ENCODE measurements at places on chromosomes 1 and 21.

DNA sequence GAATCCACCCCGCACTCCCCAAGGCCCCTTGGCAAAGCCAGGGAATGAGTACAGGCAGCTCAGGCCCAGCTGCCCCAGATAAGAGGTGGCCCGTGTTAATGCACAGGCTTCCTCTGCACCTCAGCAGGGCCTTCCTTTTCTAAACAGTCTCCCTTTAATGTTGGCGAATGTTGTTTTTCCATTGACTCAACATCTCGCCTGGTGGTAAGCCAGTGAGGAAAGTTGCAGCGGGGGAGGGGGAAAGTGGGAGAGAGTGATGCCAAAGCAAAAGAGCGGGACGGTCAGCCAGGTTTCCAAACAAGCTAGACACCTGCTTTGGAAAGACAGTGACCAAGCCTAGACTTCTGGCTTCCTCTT lies 10.3 kb upstream of the PROX1 start:
- no peak for DNase-seq

DNA sequence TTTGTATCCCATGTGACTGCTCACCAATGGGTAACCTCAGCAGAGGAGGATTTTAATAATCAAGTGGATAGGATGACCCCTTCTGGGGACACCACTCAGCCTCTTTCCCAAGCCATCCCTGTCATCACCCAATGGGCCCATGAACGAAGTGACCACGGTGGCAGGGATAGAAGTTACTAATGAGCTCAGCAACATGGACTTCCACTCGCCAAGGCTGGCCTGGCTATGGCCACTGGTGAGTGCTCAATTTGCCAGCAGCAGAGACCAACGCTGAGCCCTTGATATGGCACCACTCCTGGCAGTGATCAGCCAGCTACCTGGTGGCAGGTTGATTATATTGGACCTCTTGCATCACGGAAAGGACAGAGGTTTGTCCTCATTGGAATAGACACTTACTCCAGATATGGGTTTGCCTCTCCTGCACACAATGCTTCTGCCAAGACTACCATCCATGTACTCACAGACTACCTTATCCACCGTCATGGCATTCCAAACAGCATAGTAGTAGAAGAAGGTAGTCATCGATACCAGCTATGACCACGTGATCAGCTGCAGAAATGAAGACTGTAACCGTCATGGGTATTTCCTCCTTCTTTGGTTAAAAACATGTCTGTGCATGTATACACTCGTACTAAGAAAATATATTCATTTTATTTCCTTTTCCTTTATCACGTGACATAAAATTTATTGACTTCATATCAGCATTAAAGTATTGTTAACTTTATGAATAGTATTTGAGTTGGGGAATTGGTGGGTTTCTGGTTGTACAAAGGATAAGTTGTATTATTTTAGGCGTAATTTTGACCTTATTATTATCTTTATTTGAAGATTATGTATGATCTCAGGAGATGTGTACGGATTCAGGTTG lies 562.6 kb downstream of the PTPRU start:
- no peak for DNase-seq

- DNase-seq = no peak
Observed at GRCh38 chr1:104028416-104029035, 278.8 kb downstream of the AMY1C start.

GRCh38 chr1:90510143-90510542 lies 207.0 kb downstream of the BARHL2 start:
- DNase-seq = no peak

- no peak for DNase-seq
Observed at GRCh38 chr1:109271458-109271857, 11.5 kb downstream of the PSRC1 start.

GRCh38 chr1:213122514-213122929 lies 71.5 kb downstream of the RPS6KC1 start:
- DNase-seq = peak; percentile 53

GRCh38 chr1:53544728-53545515 lies 85.7 kb downstream of the DMRTB1 start:
- no peak for DNase-seq

DNA sequence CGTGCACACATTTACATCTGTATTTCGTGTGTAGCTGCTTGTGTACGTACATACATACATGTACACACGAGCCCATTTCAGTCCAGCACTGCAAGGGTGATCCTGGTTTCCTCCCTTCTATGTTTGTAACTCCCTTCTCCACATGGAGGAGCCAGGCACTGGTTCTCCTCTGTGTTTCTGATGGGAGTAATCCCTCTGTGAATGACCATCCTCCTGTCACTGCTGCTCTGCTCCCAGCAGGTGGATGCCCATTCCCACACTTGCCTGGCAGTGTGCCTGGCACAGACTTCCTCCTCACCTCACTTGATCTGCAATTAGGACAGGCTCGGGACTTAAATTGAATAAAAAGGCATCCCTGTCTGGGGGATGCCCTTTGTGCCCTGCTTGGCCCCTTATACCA lies 37.1 kb downstream of the TRAPPC10 start:
- DNase-seq = no peak

DNA sequence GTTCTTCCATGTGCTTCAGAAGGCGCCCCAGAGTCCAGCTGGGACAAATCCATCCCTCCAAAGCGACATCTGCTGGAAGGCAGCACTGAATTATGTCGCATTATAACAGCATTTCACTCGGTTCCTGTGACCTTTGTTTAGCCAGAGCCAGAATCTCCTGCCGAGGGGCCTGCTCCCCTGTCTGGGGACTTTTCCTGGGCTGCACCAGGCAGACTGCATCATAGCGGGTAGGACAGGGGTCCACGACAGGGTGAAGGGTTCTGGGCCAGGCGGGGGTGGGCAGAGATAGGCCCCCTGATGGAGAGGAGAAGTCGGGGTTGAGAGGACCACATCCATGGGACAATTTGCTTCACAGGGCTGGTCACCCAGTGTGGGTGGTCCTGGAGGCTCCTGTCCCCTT lies 276.9 kb downstream of the MATN1 start:
- DNase-seq = no peak

DNA sequence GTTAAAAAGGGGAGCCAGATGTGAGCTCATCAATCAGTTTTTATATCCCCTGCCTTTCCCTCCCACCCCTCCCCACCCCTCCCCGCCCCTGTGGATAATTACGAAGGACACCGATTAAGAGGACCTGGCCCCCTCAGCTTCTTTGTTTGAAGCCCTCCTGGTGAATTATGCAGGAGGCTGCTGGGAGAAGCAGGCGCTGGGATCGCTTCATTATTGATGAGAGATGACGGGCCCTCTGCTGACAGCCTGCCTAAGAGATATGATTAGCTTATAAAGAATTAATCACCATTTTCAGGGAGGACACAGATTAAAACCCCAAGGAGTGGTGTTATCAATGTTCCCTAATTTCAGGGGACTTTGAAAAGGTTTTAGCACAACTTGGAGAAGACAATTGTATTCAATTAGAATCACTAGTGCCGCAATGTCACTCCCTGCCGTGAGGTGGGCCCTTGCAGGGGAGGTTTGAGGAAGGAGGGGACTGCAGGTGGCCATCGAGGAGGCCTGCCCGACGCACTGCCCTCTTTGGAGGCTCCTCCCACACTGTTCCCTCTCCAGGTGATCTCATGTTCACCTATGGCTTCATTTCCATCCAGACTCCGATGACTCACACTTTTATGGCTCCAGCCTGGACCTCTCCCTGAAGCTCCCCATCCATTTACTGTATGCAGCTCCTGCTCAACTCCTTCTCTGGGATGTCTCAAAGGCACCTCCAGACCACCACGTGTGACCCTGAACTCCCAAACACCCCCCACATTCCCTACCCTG lies 67.0 kb upstream of the KLHDC7A start:
- DNase-seq = no peak

GRCh38 chr1:23423415-23424292 lies 894 bp downstream of the TCEA3 start:
- DNase-seq = no peak

GRCh38 chr1:179206812-179207211 lies 22.7 kb downstream of the ABL2 start:
- DNase-seq = no peak

- no peak for DNase-seq
Observed at GRCh38 chr1:87957331-87957730, 628.7 kb downstream of the LMO4 start.

DNA sequence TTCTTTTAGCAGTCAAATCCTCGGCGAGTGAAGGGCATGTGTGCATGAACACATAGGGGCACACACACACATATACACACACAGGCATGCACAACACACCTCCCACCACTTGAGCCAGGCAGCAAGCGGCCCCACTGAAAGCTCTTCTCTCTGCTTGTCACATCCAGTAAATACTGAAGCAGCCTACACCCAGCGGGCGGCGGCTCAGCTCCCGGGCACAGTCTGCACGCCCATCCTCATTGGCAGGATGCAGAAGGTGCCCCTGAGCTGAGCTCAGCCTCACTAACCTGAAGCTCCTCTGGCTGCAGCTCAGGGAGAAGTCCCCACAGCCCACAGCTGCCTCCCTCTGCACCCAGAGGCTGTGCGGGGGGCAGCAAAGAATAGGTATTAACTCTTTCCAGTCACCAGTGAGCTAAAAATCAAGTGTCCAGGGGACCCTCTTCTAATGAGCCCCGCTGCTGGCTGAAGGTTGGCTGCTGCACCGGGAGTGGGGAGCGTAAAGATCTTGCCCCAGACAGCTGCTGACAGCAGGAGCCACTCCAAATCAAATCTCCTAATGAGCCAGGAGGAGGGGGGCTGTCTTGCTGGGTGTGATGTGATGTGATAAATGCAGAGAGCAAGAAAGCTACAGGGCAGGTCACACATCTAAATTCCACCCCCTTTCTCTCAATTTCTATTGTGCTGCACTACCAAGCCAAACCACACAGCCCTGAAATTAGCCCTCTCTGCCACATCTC lies 12.5 kb downstream of the RGS8 start:
- DNase-seq = peak; percentile 52

GRCh38 chr1:94049791-94050190 lies 71.2 kb downstream of the ABCA4 start:
- no peak for DNase-seq

GRCh38 chr1:112172294-112172882 lies 182.9 kb upstream of the KCND3 start:
- DNase-seq = no peak

- DNase-seq = no peak
Observed at GRCh38 chr21:31181082-31181750, 142.9 kb upstream of the KRTAP19-8 start.

DNA sequence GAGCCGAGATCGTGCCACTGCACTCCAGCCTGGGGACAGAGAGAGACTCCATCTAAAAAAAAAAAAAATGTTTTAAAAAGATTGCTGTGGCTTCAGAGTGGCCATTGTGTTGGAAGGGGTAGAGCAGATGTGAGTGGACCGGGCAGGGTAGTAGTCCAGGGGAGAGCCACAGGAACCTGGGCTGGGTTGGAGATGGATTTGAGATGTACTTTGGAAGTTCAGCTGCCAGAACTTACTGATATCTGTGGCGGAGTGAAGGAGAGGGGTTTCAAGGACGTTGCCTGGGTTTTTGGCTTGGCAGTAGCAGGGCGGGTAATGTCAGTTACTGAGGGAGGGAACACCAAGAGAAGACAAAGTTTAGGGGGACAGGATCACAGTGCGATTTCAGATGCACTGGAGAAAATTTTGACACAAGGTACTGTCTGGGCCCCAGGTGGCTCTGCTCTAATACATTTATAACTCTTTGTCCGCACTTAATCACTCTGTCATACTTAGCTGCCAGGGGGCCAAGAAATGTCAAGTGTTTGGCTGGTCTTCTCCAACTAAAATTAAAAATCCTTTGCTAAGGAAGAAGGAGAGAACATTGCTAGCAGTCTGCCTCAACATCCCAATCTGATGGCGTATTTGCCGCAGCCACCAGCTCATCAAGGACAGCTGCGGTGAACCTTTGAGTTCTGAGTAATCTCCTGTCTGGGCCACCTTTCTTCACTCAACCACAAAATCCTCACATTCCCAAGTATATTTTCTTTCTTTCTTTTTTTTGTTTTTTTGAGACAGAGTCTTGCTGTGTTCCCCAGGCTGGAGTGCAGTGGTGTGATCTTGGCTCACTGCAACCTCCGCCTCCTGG lies 9.6 kb downstream of the EPHX1 start:
- DNase-seq = no peak

GRCh38 chr1:9143250-9143649 lies 14.3 kb upstream of the GPR157 start:
- no peak for DNase-seq

Measured in putamen (tissue), 1 donor.